ENCODE measurements at places on chromosomes 13 and 19.

GRCh38 chr13:44710576-44710975 is 134.4 kb upstream of the TSC22D1 start:
- DNase-seq: no peak

DNA sequence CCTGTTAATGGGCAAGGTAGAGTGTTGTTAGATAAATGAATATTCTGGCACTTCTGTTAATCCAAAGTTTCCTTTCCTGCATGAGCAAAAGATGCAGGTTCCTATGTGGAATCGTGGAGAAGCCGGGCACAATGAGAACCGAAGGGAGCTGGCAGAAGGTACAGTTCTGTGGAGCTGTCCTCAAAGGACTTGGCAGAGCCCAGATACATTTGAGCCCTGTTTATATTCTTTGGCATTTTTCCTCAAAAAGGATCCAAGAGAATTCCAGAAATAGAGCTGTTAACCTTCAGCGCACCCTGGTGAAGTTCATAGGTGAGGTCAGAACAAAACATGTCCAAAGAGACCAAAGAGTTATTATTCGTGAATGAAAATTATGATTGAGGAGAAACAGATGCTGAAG is 4.0 kb upstream of the DLEU7 start:
- no peak for DNase-seq

GRCh38 chr13:112325142-112325808 is 50.9 kb upstream of the SPACA7 start:
- no peak for DNase-seq

DNA sequence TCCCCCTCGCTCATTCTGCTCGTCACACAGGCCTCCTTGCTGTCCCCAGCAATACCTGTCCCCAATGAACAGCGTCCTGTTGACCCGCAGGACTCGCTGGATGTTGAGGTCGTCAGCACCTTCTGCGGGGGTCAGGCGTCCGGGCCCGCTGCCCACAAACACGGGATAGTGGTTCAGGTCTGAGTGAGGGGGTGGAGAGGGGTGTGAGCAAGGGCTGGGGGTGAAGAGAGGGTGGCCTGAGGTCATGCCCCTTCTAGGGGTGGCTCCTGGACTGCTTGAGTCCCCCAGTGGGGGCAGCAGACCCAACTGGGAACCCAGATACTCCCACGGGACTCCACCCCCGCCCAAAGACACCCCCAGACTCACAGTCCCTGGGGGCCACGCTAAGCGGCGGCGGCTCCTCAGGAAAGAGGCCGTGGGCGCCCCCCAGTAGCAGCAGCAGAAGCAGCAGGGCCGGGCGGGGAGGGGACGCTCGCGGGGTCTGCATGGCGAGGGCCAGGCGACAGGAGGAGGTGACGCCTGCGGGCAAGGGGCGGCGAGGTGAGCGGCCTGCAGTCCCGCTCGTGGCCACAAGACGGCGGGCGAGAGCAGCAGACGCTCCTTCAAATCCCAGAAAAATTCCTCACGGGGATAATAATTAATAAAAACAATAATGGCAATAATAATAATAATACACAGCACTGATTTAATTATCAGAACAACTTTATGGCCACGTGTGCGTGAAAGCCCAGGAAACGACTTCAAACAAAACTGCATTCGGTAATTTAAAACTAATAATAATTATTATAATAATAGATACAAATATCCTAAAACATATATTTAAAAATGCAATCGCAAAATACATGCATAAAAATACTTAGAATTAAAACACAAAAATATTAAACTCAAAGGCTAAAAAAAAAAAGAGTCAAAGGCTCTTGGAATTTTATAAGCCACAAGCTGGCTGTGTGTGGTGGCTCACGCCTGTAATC is 1.2 kb downstream of the SEMA6B start:
- DNase-seq: no peak

DNA sequence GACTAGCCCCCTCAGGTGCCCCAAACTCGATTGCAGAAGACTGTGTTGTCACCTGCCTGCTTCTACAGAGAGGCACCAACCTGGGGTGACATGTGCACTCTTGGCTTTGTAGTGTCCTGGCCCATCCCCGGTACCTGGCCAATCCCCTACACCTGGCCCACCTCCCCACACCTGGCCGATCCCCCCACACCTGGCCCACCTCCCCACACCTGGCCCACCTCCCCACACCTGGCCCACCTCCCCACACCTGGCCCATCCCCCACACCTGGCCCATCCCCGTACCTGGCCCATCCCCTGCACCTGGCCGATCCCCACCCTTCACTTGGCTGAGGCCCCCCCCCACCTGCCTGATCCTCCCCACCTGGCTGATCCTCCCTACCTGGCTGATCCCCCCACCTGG is 25.4 kb downstream of the ATP11A start:
- DNase-seq: no peak

DNA sequence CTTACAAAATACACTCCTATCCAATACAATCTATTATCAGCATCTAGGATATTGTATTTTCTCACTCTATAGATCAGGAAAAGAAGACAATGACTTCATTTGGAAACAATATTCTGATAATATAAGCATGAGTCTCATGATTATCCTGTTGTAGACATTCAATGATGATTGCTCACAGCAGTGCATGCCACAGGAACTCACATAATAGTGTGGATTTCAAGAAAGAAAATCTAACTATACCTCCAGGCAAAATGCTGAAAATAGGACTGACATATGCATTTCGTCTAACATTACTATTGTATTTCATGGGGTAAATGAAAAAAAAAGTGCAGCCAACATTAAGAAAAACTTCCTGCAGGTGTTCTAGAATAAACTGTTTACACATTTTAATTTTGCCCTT is 122.6 kb downstream of the POSTN start:
- no peak for DNase-seq

- DNase-seq: no peak
Observed at GRCh38 chr13:31014456-31014855, 82.0 kb downstream of the TEX26 start.

GRCh38 chr13:51935326-51936171 is 73.8 kb downstream of the CCDC70 start:
- no peak for DNase-seq

- DNase-seq: no peak
Observed at GRCh38 chr19:55694656-55695491, 19.8 kb downstream of the EPN1 start.

GRCh38 chr19:40578442-40578908 is 1.8 kb downstream of the SHKBP1 start:
- no peak for DNase-seq

GRCh38 chr19:29267701-29268100 is 54.8 kb upstream of the UQCRFS1 start:
- no peak for DNase-seq

DNA sequence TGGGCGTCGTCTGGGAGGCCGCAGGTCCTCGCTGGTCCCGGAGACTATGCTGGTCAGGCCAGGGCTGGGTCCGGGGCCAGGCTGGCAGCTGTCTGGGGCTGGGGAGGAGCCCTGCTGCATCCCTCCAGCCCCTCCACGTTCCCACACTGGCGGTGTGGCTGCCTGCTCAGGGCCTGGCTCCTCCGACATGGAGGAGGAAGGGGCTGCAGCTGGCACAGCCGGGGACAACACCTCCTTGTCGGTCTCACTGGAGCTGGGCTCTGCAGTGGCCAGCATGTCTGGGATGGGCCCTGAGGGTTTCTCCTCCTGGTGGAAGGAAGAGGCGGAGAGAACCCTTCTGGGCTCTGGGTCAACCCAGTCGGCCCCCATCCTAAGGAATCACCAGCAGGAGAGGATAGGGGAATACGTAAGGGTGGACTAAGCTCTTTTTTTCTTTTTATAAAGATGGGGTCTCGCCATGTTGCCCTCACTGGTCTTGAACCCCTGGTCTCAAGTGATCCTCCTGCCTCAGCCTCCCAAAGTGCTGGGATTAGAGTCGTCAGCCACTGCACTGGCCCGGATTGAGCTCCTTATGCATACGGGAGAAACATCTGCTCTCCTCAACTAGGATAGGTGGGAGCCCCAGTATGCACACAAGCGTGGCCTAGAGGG is 806 bp downstream of the ZNF414 start:
- no peak for DNase-seq

- DNase-seq: no peak
Observed at GRCh38 chr13:104895521-104895920, 1639.9 kb downstream of the EFNB2 start.

- no peak for DNase-seq
Observed at GRCh38 chr13:106566641-106567473, 1.1 kb downstream of the ARGLU1 start.

GRCh38 chr13:45925151-45925550 is 73.6 kb upstream of the SIAH3 start:
- no peak for DNase-seq

GRCh38 chr13:36753176-36753575 is 65.8 kb upstream of the RFXAP start:
- no peak for DNase-seq
